NCI-H1105 treated with DMSO at 0.1 percent for 48 hours (cell line): ENCODE measurements at places on chromosomes 6 and 20.

DNA sequence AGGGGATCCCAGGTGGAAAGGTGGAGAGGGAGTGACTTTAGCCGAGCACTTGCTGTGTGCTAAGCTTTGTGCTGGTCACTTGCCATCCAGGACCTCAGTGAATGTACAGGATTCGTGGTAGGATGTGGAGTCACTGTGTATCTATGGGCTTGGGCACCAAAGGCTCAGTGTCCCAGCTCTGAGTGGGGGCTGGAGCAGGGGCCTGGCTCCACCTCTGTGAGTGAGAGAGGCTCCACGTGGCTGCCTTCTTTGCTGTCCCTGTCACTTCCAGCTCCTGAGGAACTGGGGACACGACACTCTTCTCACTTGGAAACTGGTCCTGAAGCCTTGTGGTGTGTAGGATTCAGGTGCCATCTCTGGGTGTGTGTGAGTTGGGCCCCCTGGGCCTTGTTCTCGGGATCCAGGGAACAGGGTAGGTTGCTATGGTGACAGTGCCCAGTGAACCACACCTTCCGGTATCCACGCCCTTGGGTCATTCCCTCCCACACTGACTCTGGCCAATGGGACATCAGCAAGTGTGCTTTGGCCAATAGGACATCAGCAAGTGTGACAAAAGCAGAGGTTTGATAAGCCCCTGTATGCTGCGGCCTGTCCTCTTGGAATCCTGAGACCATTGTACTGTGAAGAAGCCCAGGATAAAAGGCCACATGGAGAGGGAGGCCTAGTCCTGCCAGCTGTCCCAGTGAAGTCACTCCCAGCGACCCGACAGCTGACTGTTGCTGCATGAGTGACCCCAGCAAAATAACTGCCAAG, 87.7 kb downstream of the CDH22 start:
- DNase-seq: peak; percentile 98

- DNase-seq: no peak
Measured at GRCh38 chr6:129364767-129365166, 345.2 kb downstream of the ARHGAP18 start.

DNA sequence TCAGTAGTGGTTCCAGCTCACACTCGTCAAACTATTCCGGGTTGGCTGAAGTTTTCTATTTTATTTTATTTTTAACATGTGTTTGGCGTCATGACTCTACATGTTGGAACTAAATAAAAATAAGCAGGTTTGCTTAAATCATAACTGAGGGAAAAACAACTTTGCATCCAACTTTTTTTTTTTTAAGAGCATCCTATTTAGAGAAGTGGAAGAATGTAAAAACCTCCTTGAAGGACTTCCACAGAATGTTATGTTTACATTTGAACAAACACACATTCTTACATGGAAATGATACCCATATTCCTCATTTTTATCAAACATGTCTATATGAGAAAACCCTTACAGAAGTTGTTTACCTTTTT, 659 bp downstream of the PRDM1 start:
- no peak for DNase-seq

DNA sequence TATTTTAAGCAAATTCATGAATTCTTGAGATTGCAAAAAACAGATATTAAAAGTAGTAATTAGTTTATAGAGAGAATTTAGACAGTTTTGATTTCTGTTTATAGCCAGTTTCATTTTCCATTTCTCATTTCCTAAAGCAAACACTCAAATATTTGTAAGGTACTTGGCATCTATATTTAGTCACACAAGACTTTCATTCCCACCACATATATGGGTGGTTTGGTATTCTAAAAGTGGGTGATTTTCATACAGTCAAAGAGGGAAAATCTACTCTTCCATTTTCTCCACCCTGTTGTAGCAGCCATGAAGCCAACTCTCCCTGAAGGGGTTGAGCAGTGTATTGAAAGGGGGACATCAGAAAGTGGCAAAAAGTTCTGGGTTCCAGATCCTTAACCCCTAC, 181.1 kb upstream of the SUPT3H start:
- no peak for DNase-seq

GRCh38 chr6:150310539-150310938, 58.3 kb upstream of the IYD start:
- DNase-seq: no peak

DNA sequence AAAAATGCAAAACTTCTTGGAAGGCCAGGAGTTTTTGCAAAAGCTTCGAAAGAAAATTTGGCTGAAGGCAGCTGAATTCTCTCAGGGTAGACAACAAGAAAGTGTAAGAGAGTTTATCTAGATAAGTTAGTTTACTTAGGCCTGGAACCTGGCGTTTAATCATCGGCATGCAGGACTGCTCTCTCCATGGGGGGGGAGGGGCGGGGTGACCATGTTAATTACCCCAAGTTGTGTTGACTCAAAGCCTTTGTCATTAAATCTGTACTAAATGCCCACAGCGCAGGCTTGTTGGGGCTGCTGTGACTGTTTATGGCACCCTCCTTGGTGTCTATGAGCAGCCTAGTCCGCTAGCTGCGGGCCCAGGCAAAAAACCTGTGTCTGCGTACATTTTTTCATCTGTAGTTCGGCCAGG, 20.1 kb upstream of the ZNF451 start:
- no peak for DNase-seq

GRCh38 chr6:13655700-13656099, 40.6 kb downstream of the NOL7 start:
- DNase-seq: no peak

GRCh38 chr6:22457996-22458395, 111.4 kb upstream of the HDGFL1 start:
- DNase-seq: no peak

GRCh38 chr6:108353853-108354252, 59.0 kb downstream of the AFG1L start:
- no peak for DNase-seq

GRCh38 chr6:37019065-37019450, 13.6 kb downstream of the FGD2 start:
- DNase-seq: peak; percentile 93

GRCh38 chr6:7974938-7975763, 64.6 kb upstream of the TXNDC5 start:
- peak; percentile 29 for DNase-seq

DNA sequence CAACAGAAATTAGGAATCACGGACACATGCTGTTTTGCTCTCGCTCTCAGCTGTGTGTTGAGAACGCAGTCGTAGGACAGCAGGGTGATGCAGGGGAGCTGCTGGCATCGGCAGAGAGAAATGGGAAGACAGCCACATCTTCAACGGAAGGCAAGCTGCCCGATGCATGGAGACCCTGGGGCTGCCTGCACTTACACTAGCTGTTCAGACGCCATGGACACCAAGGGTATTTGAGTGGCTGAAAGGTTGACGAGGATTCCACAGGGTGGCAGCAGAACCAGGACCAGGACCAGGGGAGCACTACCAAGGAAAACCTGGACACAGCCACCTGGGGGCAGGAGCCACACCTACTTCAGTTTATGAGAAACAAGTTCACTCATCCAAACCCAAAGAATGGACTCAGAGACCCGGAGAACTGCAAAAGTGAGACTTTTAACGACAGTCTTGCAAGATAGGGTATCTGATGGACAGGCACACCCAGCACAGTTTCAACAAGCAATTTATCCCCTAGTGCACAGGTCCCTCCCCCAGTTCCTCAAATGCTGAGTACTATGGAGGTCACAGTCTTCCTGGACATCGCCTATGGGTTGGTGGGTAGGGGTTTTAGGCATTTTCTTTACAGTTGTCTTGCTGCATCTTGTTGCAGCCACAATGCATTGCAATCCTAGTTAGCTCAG, 56.3 kb upstream of the ENTPD6 start:
- DNase-seq: no peak

DNA sequence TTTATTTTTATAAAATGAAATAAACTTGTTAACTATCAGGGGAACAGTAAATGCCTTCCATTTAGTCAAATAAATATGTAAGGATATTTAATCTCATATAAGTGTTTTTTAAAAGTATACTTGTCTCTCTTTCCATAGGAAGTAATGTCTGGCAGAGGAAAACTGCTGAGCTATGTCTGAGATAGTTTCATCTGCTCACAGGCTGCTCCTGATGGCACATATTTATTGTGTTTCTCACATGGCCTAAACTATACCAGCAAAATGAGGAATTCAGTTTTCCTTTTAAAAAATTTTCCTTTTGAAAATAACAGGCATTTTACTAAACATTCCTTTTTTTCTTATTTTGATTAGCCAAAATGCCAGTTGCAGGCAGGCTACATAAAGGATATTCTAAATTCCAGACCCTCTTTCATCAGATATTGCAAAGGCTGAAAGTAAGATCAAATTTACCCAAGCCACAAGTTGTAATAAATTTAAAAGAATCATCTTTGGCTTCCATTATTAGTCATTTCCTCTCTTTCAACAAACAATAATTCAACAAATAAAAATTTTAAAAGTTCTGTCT, 60.1 kb upstream of the RNF146 start:
- DNase-seq: no peak

GRCh38 chr6:14429396-14429795, 311.8 kb downstream of the CD83 start:
- no peak for DNase-seq

- DNase-seq: no peak
Measured at GRCh38 chr6:39952167-39952566, 17.9 kb upstream of the MOCS1 start.

DNA sequence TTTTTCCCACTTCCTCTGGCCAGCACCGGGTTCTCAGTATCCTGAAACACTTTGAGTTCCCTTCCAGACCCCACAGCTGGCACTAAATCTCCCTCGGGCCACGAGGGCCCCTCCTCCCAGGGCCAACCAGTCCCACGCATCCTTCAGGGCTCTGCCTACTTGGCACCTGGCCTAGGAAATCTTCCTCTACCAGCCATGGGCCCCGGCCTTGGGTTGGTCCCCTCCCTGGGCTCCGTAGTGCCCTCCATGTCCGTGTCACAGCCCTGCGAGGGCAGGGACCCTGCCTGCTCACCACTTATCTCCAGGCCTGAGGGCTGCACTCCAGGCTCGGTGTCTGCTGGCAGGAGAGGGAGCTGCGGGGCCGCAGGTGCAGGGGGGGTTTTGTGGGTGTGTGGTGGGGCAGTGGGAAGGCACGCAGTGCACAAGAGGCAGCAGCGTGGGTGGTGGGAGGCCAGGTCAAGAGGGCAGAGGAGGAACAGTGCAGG, 48.8 kb upstream of the CDH22 start:
- DNase-seq: peak; percentile 30

DNA sequence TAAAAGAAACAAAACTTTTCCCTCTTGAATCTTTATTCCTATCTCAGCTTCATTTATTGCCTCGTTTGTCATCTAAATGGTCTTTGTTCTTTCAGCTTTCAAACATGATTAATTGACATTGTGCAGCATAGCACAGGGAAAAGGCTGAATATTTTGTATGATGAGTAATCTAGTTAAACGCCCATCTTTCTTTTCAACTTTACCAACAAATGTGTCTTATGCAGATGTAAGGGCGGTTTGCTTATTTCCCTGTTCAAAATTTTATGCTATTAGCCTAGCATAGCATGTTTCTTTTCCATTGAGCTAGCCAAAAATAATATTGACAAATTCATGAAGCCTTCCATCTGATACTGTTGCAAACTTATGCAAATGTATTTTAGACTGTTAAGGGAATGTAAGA, 176.4 kb upstream of the AKAP12 start:
- DNase-seq: no peak

DNA sequence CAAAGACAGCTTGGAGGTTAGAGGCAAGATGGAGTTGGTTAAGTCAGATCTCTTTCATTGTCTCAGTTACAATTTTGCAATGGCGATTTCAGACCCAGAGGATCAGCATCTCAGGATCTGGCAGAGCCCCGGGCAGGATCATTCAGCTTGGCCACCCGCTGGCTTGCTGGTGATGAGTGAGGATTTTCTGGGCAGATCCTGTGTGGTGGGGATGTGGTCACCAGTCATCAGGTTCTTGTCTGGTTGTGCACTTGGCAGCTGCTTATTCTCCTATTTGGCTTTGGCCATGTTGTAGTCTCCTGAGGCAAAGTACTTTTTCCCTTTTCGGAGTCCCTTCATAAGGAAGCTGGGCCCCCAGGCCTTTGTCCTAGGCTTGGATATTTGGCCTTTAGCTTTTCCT, 953.9 kb downstream of the KIF16B start:
- no peak for DNase-seq

GRCh38 chr6:13760307-13761304, 49.0 kb upstream of the RANBP9 start:
- no peak for DNase-seq

GRCh38 chr6:150654608-150655007, 54.9 kb downstream of the PLEKHG1 start:
- DNase-seq: no peak

GRCh38 chr6:144283646-144284477, 1.3 kb upstream of the UTRN start:
- DNase-seq: peak; percentile 43

GRCh38 chr6:147390909-147391536, 117.5 kb upstream of the SAMD5 start:
- DNase-seq: peak; percentile 20
